ENCODE measurements at places on chromosomes 7 and 10. TPM values are rescaled to one million over a fixed set of nuclear protein-coding genes. Genes with fewer than 3 reads are reported as not detected.

DNA sequence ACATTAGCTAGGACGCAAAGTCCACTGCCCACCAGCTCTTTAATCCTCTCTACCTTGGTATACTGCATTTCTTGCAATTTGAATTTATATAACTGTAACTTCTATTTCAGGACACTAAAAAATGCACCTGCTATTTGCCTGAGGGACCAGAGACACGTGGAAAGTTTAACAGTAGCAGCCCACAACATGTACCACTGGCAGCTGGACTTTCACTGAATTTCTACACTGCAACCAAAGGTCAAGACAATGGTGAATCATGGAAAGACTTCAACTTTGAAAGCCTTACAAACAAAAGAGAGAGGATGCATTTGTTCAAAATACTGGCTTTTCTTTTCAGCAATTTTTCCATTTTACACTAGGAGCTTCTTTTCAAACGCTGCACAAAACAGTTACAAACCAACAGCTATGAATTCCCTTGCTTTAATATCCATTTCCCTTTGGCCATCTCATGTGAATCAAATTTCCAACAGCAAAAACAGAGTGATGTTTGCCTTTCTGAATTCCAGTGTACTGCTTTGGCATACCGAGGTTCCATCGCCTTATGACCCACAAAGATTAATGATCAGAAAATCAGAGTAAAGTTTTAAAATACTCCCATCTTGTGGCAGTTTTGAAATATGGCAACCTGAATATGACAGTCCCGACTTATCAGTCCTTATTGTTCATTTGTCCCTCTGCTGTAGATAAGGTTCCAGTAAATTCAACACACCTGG lies 29.9 kb upstream of the HNRNPH3 start:
- H3K4me1 ChIP-seq, result no peaks in the 10 kb centered on the region
- no peak overlapping the region for H3K27ac ChIP-seq
- DNase-seq, result no peak

Gene GRM8
- total RNA-seq, result 7.8 TPM

DNA sequence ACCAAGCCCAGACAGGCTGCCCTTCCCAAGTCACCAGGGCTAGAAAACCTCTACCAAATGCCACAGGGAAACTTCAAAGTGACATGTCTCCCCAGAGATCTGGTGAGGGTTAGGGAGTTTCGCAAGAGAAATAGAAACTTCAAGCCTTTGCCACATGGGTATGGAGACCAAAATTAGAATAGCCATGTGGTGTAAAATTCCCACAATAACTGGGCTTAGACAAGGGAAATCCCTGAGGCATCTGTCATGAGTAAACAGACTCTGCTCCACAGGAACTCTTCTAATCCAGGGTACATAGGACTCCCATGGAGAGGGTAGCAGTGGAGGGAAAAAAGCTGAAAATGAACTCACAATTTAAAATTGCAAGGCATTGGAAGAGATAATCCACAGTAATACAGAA lies 14.3 kb downstream of the ADAM12 start:
- H3K36me3 ChIP-seq, result peaks cover 21% of the 10 kb centered on the region
- H3K27ac ChIP-seq, result no peak overlapping the region
- peaks cover 3% of the 10 kb centered on the region for H3K4me1 ChIP-seq
- DNase-seq, result no peak
- no peaks in the 10 kb centered on the region for H3K27me3 ChIP-seq

Gene RBP3
- total RNA-seq, result not detected

DNA sequence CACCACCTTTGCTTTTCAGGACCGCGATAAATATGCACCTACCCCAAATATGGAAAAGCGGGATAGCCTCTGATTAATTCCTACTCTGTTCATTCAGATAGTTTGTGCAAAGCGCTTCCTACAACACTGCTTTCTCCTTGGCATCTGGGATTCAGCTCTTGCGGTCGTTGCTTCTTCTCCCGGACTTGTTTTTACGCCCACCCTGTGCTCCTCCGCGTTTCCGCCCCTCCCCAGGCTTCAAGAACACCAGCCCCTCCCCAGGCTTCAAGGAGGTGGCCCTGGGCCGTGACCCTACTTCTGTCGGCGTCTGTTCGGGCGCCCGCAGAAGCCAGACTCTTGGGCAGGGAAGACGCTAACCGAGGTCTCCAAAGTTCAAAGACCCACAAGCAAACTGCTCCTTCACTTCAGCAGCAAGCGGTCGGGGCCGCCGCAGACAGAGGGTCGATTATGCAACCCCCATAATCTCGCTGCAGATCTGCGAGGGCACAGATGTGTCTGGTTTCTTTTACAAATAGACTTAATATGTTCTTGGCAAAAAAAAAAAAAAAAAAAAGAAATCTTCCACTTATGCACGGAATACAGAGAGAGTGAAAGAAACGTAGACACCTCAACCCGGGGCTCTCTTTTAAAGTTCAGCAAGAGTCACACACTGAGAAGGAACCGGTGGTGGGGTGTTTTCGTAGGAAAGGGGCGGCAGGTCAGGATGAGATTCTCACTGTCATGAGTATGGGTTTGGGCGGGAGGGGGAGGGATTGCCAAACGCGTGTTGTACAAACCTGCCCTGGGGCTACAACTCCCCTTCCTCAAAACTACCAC lies 1.9 kb downstream of the DLX5 start:
- H3K4me3 ChIP-seq, result peak overlapping the region; percentile 48
- peaks cover 13% of the 10 kb centered on the region for H3K4me1 ChIP-seq
- H3K27me3 ChIP-seq, result peaks cover 61% of the 10 kb centered on the region

Gene UCN3
- total RNA-seq, result not detected

DNA sequence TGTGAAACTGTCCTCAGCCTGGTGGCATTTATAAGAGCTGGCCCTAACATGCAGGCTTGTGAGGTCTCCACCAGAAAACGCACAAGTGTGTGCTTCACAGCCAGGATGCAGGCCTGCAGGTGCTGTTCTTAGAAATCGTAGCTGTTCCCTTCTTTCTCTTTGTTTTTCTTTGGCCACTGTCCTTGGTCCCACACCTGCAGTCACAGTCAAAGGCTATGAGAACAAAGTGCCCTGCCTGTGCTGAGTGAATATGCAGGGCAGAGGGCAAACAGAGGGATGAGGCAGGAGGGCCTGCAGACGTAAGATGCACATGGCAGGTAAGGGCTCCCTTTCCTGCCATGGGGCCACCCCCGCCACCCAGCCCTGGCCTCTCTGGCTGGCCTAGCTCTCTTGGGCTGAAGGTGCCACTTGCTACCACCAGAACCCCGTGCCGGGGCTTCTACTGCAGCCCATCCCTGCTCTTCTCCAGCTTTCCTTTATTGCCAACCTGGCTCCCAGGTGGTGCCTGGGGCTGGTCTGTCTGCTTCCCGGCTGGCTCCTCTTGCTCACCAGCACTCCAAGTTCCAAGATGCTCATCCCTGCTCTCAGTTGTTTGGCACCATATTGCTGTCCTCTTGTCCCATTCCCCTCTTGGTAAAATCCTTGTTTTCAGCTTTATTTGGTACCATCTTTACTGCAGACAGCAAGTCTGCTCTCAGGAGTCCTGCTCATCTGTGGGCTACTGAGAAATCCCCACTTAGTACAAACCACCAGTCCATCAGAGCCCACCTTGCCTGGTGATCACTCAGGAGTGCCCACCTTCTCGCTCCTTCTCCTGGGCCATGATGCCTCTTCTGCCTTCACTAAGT lies 308.1 kb upstream of the ZMIZ1 start:
- DNase-seq, result no peak
- no peaks in the 10 kb centered on the region for H3K36me3 ChIP-seq
- H3K4me1 ChIP-seq, result peaks cover 16% of the 10 kb centered on the region
- peaks cover 9% of the 10 kb centered on the region for H3K27me3 ChIP-seq
- H3K4me3 ChIP-seq, result no peak overlapping the region

DNA sequence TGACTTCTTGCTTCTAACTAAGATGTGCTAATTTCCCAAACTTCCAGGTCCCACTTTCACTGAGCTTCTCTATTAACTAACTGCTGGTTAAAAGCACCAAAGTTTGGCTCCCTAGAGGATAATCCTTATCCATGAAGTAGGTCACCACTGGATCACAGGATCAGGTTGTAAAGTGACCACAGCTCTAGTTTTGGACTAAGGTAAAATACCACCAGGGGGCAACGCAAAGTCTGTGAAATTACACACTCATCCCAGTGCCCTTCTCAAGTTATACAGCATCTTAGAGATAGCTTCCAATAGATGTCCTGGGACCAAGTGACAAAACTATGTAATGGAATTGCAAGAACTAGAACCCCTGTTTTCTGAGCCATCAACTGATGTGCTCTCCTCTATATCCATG lies 116.4 kb upstream of the ASAH2 start:
- H3K4me1 ChIP-seq, result no peaks in the 10 kb centered on the region
- no peaks in the 10 kb centered on the region for H3K36me3 ChIP-seq
- DNase-seq, result no peak
- no peak overlapping the region for H3K27ac ChIP-seq

All from glutamatergic neuron (in vitro differentiated cells).